ENCODE measurements at places on chromosomes 12 and 14.

GRCh38 chr12:83093426-83093825, 406.7 kb downstream of the TMTC2 start:
- no peak for DNase-seq

DNA sequence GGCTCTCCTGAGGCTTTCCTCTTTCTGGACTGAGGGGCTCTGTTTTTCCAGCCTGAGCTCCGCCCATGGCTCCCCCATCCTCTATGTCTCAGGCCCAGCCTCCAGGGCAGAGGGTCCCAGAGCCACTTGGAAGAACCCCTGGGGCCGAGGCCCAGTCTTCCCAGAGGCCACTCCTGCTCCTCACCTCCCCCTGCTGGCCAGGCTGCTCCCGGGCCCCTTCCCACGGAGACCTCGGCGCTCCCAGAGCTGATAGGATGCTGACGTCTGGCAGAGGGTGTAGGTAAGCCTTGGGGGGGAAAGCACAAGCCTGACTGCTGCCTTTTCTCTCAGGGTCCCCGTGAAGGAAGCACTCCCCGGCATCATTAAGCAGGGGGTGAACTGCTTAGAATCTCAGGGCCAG, 51.4 kb downstream of the ERH start:
- DNase-seq, result peak; percentile 16

- no peak for DNase-seq
Measured at GRCh38 chr14:94368956-94369355, 19.4 kb downstream of the SERPINA1 start.

DNA sequence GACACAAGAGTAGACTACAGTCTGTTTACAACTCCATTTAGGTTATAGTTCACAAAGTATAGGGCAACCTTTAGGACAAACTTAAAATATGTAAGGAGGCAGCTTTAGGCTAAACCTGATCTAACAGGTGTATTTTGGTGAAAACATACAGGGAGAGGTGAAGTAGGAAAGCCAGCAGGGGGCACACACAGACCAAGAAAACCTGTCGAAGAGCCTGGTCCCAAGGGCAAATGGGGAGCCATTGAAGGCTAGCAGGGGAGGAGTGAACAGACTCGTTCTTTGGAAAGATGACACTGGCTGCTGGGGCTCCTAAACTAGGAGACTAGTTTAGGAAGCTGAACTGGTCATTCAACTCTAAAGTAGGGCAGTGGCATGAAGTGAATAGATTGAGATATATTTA, 138.8 kb upstream of the WSCD2 start:
- peak; percentile 5 for DNase-seq

DNA sequence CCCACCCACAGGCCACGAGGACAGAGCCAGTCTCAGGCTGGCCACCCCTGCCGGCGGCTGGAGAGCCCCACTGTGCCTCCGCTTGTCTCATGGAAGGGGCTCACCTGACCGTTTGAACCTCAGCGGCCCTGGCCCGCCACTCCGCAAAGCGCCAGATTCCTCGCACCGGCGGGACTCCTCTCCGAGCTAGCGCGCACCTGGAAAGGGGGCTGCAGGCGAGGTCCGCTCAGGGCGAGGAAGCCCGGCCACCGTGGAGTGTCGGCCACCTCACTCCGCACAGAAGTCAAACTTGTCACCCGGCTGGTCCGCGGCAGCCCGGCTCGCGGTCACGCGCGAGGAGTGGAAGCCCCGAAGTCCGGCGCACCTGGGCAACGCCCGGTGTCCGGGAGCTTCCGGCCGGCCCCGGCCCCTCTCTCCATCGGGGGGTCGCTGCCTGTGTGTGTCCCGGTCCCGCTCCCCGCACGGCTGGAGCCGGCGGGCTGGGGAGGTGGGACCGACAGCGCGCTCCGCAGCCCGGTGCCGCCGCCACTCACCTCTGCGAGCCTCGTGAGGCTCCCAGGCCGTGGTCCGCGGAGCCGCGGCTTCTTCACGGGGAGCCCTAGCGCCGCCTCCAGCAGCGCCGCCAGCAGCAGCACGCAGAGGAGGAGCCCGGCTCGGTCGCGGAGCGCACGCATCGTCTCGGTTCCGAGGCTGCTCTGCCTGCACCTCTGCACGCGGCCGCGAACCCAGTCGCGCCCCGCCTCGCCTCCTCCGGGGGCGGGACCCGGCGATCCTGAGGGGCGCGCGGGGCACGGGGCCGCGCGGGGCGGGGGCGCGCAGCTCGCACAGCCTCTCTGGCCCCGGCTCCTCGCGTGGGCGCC, at the start of gene ISM2:
Gene ISM2 (minus strand): TSS at position 697 of the 860 bp plus-strand sequence. CDS start 23 bp downstream, at position 674.
- peak; percentile 17 for DNase-seq

DNA sequence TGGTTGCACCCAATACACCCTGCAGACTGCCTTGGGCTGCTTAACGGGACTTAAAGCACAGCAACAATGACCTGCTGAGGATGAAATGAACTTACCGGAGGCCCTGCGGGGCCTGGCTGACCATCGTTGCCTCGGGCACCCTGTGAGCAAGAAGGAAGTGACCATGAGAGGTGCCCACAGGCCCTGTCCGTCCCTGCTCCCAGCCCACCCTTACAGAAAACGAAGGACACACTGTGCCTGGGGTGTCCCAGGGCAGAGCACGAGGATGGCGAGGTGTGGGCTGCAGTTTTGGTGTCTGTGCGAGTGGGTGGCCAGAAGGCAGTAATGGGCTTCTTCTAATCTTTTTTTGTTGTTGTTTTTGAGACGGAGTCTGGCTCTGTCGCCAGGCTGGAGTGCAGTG, 14.6 kb downstream of the COL2A1 start:
- no peak for DNase-seq

DNA sequence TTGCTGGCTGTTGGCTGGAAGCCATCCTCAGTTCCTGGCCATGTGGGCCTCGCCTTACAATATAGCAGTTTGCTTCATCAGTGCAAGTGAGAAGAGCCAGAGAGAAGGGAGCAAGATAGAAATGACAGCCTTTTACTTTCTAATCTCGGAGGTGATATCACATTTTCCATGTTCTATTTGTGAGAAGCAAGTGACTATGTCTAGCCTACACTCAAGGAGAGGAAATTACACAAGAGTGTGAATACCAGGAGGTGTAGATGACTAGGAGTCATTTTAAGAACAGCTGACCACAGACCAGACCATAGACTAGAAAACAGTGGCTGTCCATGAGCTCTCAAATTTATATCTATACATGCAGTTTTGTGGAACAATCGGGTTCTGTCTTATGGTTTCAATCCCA, 163.0 kb upstream of the NRXN3 start:
- no peak for DNase-seq

DNA sequence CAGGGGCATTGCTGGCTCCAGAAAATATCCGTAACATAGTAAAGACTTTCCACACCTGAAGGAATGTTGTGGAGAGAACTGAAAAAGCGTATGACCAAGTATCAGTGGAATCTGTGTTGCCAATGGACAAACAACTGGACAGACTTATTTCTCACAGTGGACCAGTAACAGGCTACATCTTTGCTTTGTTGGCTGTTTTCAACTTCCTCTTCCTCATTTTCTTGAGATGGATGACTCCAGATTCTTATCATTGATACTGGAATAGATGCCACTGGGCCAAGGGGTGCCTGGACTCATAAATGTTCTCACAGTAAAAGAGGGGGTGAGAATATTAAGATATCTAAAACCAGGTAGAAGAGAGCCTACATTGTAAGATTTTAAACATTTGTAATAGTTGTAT, 6.4 kb downstream of the GAS2L3 start:
- DNase-seq, result no peak

GRCh38 chr14:74864198-74864597, 11.7 kb downstream of the PROX2 start:
- DNase-seq, result no peak

GRCh38 chr12:60174941-60175340, 579.1 kb downstream of the SLC16A7 start:
- DNase-seq, result no peak

- no peak for DNase-seq
Measured at GRCh38 chr12:121467638-121468498, 68.0 kb downstream of the RNF34 start.

DNA sequence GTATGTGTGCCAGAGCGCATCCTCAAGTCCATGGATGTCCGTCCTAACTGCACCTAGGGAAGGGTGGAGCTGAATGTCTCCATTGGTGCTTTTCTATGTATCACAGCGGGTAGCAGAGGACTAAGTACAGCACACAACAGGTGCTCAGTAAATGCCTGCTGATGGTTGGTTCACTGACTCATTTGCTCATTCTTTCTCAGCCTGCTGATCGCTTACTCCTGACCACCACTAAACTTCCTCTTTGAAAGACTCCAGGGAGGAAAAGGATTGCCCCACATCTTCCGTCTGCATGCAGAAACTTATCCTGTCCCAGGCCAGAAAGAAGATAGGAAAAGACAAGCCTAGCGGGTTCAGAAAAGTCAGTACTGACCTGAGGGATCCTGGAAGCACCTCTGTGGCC, 66.3 kb downstream of the B4GALNT3 start:
- DNase-seq, result no peak

DNA sequence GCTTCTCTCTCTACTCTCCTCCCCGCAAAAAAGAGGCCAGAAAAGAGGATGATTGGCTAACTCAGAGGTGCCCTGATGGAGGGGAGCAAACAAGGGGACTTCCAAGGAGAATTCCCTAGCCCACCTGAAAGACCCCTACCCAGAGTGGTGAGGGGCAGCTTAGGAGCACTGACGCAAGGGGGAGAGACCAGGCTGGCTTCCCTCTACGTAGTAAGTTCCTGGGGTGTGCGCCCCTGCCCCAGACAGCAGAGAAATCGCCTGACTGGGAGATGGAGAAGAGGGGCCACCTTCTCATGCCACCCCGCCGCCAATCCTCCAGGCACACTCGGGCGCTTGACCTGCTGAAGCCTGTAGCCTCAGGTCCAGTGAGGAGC, 2.1 kb upstream of the DIO3 start:
- no peak for DNase-seq

DNA sequence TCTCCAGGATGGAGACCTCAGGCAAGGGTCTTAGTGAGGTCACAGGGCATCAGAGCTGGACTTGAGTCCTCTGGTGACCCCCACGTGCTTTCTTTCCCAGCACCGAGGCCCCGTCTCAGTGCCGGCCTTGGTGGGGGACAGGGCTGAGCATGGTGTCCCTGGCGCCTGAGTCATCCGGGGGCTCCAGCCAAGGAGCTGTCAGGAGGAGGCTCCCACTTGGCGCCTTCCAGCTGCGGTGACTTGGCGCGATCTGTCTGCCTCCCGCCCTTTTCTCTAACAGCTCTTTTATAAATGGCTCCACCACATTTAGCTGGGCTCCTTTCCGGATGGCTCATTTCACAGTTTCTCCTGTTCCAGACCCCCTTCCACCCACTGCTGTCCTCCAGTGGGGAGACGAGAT, 60.4 kb downstream of the PRMT8 start:
- no peak for DNase-seq

DNA sequence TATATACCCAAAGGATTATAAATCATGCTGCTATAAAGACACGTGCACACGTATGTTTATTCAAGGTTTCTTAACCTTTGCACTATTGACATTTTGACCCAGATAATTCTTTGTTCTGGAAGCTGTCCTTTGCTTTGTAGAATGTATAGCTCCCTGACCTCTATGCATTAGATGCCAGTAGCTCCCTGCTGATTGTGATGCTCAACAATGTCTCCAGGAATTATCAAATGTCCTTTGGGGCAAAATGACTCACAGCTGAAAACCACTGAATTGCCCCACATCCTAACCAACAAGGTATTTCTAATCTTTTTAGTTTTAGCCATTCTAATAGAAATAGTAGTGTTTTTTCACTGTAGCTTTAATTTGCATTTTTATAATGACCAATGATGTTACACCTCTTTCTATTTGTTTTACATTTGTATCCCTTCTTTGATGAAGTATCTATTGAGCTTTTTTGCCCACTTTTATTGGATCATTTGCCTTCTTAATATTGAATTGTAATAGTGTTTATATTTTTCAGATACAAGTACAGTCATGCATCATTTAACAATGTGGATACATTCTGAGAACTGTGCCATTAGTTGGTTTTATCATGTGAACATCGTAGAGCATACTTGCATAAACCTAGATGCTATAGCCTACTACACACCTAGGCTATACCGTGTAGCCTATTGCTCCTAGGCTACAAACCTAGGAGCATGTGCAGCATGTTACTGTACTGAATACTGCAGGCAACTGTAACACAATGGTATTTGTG, 10.4 kb upstream of the NOPCHAP1 start:
- peak; percentile 80 for DNase-seq

DNA sequence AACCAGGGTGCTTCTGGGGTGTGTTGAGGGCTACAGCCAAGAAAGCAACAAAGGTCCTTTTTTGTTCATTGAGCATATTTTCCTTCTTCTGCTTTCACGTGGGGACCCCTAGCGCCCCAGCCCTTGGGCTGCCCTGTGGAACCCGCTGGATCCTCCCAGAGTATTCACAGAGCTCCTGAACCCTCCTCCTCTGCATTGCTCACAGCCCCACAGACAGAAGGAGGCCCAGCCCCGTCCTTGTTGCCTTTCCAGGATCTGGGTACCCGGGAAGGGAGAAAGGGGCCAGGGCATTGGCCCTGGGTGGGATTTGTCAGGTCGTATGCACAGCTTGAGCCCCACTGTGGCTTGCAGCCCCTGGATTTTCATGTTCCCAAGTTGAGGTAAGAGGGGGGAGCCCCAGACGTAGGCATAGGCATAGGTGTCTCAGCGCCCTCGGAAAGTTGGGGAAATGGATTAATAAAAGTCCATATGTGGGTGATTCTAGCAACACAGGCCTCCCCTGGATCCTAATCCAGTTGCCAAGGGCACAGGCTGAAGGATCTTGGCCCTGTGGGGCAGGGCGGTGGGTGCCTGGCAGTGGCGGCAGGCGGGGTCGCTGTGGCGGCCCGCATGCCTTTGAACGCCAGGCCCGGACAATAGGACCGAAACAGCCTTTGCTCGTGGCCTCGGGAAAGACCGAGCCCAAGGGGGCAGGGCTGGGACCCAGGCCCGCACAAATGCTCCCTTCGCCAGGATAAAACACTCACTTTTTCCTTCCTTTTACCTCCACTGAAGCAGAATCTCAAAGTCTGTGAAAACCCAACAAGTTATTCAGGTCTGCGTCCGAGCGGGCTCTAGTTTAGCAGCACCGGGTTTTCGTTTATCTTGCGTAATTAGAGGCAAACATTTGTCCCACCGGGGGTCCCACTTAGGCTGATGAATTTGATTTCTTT, 3.0 kb upstream of the HOXC10 start:
- DNase-seq, result no peak

DNA sequence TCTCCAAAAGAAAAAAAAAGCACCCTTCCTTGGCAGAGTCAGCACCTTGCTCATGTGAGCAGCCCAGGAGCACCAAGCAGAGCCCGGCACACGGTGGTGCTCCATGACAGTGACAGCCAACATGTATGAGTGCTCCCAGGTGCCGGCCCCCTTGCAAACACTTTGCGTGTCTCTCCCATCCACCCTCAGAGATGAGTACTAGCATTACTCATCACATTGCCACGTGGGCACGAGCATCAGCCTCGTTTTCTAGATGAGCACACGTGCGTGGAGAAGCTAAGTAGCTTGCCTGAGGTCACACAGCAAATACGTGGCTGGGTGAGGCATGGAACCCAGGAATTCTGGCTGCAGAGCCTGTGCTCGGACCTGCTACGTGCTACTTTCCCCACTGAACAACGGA, 177.9 kb upstream of the PRMT8 start:
- DNase-seq, result peak; percentile 63

GRCh38 chr14:33551963-33552362, 398.9 kb downstream of the EGLN3 start:
- no peak for DNase-seq

GRCh38 chr12:130456375-130457199, 118.9 kb downstream of the PIWIL1 start:
- DNase-seq, result no peak
